ENCODE measurements at places on chromosomes 16 and 17.
A peak's percentile ranks its signal among the peaks of the same experiment; 100 is the strongest.

GRCh38 chr16:57264950-57265371 lies 19.5 kb downstream of the PLLP start:
- no peak for DNase-seq

- DNase-seq, result no peak
These were observed 228.2 kb downstream of the GRIN2A start for GRCh38 chr16:9953908-9954570.

- peak; percentile 76 for DNase-seq
These were observed 366.2 kb upstream of the TNRC6C start for GRCh38 chr17:77592106-77592865.

DNA sequence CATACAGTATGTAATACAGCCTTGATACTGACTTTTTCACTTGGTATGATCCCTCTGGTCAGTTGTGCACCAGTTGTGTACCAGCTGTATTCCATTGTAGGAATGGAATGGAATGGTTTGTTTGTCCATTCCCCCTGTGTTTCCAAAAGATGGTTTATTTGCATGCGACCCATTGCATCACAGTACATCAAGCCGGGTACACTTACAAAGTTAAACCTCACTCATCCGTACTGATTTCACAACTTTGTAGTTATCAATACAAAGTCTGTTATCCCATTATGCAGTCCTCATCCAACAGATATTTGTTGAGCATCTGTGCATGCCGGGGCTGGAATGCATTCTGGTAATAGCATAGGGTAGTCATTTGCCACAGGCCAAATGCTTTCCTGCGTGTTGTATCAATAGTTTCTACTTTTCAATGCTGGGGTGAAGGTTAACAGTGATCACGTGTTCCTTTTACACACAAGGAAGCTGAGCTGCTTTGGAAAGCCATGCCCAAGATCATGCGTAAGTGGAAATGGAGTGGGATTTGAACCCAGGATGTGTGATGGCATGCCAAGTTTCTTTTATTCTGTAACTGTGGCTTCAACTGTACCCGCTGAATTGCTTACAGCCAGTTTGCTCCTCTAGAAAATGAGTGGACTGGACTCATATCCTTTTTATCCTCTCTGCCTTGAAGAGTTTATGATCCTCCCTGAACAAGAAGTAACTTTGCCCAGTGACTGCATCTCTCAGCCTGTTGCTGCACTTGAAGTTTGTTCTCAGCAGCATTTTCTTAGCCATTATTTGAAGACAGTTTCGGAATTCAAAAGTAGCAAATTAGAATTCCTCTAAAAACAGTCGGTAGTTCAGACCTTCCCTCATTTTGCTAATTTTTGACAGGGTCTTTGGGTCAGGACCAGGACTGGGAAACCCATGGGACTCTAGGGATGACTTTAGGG lies 228.5 kb downstream of the CCDC182 start:
- DNase-seq, result no peak

GRCh38 chr16:15873301-15873700 lies 15.1 kb downstream of the CEP20 start:
- DNase-seq, result no peak

GRCh38 chr17:61221181-61221580 lies 178.5 kb upstream of the TBX2 start:
- DNase-seq, result no peak

- no peak for DNase-seq
These were observed 10.9 kb downstream of the SMCR8 start for GRCh38 chr17:18326039-18326438.

DNA sequence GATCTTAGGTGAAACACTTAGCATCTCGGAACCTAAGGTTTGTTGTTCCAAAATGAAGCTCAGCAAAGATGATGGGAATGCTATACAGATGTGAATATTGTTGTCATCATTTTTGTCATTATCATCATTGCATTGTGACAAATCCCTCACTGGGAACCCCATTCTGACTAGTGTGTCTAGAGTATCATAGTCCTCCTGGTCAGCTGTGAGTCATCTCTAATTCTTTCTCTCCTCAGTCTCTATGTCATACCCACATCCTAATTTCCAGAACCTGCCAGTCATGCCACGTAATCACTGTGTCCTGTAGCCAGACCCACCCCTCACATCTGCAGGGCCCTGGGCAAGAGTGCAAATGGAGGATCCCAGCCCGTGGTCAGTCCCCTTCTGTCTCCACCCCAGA lies 60.5 kb upstream of the CLEC3A start:
- DNase-seq, result no peak

- DNase-seq, result no peak
These were observed 59.3 kb downstream of the TMEM132E start for GRCh38 chr17:34638526-34639260.

DNA sequence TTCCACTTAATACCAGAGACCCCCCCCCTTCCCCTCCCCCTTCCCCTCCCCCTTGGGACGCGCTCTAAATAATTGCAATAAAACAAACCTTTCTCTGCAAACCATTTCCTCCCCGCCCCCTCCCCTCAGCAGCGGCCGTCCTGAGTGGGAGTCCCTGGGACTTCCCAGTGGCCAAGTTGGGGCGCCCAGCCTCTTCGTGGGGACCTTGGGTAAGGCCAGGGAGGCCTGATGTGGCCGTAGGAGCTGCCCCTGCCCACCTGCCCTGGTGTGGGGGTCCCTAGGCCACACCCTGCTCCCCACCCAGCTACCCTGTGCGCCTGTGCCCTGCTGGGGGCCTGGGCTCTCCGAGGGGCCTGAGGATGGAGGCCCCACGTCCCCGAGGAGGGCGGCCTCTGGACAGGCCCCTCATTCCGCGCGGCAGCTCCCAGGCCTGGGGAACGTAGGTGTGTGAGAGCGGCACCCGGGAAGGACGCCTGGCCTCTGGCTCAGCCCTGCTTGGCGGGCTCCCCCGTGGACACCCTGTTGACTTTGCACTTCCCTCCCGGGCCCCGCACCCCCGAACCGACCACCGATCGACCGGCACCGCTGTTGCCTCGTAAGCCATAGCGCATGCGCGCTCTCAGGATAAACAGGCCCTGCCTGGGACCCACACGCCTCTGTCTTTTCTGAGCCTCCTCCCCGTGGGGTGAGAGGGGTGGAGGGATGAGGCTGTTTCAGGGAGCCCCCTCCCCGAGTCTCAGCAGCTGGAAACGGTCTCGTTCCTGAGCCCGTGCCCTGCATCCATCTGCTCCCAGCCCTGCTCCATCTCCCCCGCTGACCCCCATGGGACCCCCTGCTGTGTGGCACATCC lies 9.0 kb downstream of the NTHL1 start:
- no peak for DNase-seq

DNA sequence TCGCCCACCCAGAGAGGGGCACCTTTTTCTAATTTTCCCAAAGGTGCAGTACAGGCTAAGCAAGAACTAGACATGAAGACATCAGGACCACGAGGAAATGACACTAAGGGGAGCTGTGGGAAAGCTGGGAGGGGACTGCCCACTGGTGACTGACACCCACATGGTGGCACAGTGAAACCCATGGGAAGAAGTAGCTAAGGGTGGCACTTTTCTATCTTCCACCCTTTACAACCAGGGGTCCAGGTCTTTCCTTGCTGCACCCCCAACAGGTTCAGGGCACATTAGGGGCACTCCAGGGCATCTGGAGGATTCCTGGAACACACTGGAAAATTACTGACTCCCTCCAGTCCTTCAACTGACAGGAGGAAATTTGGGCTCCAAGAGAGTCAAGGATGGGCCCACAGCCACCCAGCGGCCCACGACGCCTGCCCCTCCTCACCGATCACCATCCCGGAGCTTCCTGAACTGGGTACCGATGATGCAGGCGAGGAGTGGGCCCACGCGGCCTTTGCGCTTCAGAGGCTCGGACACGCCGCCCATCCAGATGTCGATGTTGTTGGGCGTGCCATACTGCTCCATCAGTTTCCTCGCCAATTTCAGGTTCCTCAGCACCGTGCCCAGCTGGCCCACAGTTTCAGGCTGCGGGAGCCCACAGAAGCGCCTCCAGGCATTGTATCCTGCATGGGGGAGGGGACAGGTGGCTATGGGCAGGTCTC lies 9.4 kb downstream of the MPO start:
- no peak for DNase-seq

DNA sequence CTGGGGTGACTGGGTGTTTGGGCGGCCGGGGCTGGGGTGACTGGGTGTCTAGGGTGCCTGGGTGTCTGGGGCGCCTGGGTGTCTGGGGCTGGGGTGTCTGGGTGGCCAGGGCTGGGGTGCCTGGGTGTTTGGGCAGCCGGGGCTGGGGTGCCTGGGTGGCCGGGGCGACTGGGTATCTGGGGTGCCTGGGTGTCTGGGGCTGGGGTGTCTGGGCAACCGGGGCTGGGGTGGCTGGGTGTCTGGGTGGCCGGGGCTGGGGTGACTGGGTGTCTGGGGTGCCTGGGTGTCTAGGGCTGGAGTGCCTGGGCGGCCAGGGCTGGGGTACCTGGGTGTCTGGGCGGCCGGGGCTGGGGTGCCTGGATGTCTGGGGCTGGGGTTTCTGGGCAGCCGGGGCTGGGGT lies 13.4 kb upstream of the APRT start:
- no peak for DNase-seq

DNA sequence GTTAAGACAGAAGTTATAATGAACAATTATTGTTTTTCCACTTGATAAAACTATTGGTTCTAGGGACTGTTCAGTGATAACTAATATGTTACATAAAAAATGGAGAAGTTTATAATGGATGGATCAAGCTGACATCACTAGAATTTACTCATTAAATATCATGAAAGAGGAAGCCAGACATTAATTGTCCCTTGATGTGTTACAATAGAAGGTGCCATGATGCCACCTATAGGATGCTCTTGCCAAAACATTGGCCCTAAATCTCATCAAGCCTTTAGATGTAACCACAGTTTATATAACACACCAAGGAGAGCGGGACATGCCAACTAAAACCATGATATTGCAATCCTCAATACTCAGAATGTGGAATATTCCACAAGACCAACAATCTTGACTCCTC lies 147.9 kb upstream of the MON1B start:
- DNase-seq, result no peak

GRCh38 chr16:79050063-79050462 lies 550.5 kb downstream of the MAF start:
- no peak for DNase-seq

GRCh38 chr17:10792151-10792550 lies 11.7 kb downstream of the TMEM238L start:
- DNase-seq, result no peak
